Neural progenitor cell (in vitro differentiated cells): ENCODE measurements at places on chromosomes 11 and 22. TPM values are rescaled to one million over a fixed set of nuclear protein-coding genes. Genes with fewer than 3 reads are reported as not detected.

Gene RCOR2
- 70.6 and 139 TPM in 2 replicates for total RNA-seq

DNA sequence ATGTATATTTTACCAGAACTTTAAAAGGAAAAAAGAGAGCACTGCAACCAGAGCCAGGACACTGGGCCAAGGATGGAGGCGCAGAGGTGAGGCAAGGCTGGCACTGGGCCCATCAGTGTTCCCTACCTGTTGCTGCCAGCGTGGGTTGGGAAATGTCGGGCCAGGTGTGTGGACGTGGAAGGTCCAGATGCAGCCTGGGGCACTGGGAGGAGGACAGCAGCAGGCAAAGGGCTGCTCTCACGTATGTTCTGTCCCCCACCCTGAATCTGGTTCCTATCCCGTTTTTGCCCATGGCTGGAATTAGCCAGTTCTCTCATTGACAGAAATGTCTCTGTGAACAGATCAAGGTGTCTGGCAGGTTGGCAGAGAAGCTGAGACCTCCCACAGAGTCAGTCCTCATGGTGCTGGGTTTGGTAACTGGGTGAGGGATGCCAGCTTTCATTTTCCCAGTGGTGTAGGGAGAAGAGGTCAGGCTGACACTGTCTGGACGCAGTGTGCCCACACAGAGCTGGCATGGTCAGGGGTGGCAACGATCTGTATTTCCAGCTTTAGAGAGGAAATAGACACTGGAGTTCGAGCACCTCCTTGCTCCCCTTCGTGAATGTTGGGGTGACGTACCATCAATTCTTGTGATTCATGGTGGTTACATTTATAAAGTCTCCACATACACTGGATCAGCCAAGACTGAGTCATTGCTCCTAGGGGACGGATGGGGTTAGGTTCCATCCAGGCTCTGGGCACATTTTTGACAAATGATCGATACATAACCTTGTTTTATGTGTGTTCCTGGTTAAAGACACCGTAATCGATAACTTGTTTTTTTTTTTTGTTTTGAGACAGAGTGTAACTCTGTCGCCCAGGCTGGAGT, 4.3 kb upstream of the PNPLA3 start:
- no peak for DNase-seq
- H3K4me3 ChIP-seq, result no peak overlapping the region
- H3K27me3 ChIP-seq, result peaks cover 13% of the 10 kb centered on the region
- H3K4me1 ChIP-seq, result peaks cover 6% of the 10 kb centered on the region
- H3K36me3 ChIP-seq, result no peaks in the 10 kb centered on the region

DNA sequence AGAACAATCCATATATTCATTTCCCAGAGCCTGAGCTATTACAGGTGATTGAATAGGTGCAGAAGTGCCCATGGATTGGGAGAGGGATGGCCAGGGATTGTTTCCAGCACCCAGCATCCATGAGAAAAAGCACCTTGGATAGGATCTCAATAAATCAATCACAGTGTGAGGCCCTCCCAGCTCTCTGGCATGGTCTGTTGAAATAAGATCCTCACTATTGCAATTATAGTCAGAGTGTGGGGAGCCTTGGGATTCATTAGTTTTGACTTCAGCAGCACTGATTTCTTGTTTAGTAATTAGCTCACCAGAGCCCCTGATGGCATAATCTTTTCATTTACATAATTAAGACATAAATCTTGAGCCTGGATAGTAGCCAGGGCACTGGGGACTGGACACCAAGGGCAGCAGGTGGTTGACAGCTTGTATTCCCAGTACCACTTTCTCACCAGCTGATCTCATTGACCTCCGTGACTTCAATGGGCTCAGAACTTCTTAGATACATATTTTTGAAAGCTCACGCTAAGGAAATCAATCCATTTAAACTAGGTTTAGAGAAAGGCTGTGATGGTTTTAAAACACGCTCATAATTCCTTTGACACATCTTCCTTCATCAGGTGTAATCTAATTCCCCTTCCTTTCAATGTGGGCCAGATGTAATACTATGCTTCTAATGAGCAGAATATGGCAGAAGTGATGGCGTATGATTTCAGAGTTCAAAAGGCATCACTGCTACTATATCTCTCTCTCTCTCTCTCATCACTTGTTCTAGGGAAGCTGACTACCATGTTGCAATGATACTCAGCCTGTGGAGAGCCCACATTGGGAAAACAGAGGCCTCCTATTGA, 22.1 kb upstream of the DRD2 start:
- H3K4me3 ChIP-seq, result no peak overlapping the region
- DNase-seq, result no peak
- H3K36me3 ChIP-seq, result no peaks in the 10 kb centered on the region

GRCh38 chr11:86782742-86783141, 17.6 kb upstream of the PRSS23 start:
- no peak overlapping the region for H3K27ac ChIP-seq
- no peaks in the 10 kb centered on the region for H3K36me3 ChIP-seq
- H3K4me3 ChIP-seq, result no peak overlapping the region
- no peaks in the 10 kb centered on the region for H3K27me3 ChIP-seq
- DNase-seq, result no peak
- peaks cover 12% of the 10 kb centered on the region for H3K4me1 ChIP-seq

GRCh38 chr11:64800303-64801157, 2.5 kb downstream of the MAP4K2 start:
- H3K36me3 ChIP-seq, result no peaks in the 10 kb centered on the region
- no peak for DNase-seq
- H3K27me3 ChIP-seq, result no peaks in the 10 kb centered on the region
- no peak overlapping the region for H3K4me3 ChIP-seq
- no peak overlapping the region for H3K27ac ChIP-seq

Gene TRIM29
- total RNA-seq, result 0.11 TPM in 1 of 2 replicates, not detected in the other
